Activated CD4-positive, alpha-beta T cell treated with anti-CD3 and anti-CD28 coated beads, Interleukin-2, amount 50 U/mL, for 48 hours (primary cell): ENCODE measurements at places on chromosomes 16 and 17.
A peak's percentile ranks its signal among the peaks of the same experiment; 100 is the strongest.

GRCh38 chr17:700504-701094, 14.0 kb downstream of the VPS53 start:
- DNase-seq: no peak

DNA sequence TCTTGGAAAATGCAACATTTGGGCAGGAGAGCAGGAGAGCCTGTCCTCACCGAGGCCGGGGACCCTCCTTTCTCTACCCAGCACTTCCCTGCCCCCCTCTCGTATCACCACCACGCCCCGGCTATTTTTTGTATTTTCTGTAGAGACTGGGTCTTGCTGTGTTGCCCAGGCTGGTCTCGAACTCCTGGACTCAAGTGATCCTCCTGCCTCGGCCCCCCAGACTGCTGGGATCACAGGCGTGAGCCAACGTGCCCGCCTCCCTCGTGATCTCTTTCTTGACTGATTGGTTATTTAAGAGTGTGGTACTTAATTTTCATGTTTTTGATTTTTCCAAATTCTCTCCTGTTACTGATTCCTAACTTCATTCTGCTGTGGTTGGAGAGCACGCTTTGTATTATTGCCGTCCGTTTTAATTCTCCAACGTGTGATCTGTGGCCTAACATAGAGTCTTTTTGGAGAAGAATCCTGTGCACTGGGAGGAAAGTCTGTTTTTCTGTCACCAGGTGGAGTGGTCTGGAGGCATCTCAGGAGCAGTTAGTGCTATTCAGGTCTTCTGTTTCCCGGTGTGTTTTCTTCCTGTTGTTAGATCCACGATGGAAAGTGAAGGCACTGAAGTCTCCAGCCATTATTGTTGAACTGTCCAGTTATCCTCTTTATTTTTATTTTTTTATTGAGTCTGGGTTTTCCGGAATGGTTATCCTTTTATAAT, 40.4 kb downstream of the ZNF778 start:
- DNase-seq: no peak

- no peak for DNase-seq
These were observed 11.8 kb upstream of the CIBAR2 start for GRCh38 chr16:85123891-85124635.

DNA sequence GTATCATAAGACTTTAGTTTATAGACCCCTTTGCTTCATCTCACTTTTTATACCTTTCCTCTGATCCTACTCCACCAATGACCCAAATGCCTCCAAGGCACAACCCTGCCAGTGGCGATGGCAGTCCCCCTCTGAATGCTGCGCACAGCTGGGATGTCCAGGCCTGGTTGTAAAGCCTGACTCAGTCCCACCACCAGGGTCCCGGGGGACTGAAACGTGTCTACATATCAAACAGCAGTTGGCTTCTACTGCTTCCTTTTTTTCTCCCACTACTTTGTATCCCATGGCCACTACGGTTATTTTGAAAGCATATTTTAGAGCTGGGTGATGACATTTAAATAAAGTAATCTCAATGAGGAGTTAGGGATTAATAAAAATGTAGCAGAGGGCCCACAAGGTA, 329.8 kb upstream of the PSMD7 start:
- DNase-seq: no peak

GRCh38 chr17:69447726-69448125, 33.2 kb downstream of the MAP2K6 start:
- no peak for DNase-seq

DNA sequence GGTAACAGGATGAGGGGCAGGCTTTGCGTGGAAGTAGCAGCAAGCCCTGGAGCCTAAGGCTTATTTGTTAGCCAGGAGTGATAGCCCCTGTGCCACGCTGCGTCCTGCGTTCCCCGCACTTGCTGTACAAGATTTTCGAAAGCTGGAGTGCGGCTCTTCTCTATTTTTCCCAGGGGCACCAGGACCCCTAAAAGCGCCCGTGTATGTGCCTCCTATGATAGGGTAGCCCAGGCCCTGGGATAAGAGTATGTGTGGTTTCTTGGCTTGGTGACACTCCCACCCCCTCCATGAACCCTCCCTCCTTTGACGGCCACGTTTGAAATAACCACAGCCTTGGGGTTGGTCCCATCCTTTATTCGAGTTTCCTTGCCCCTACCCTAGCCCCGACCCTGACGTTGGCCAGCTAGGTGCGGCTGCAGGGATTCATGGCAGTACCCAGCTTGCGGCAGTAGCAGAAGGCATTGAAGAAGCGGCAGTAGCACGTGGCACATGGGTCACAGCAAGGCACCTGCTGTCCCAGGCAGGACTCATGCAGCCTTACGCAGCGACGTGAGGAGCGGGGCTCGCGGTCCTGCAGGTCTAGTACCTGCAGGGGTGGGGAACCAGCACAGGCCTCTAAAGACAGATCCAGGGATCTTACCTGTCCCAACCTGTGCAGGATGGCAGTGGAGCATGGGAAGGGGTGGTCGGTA, 968 bp downstream of the AGRP start:
- peak; percentile 13 for DNase-seq

DNA sequence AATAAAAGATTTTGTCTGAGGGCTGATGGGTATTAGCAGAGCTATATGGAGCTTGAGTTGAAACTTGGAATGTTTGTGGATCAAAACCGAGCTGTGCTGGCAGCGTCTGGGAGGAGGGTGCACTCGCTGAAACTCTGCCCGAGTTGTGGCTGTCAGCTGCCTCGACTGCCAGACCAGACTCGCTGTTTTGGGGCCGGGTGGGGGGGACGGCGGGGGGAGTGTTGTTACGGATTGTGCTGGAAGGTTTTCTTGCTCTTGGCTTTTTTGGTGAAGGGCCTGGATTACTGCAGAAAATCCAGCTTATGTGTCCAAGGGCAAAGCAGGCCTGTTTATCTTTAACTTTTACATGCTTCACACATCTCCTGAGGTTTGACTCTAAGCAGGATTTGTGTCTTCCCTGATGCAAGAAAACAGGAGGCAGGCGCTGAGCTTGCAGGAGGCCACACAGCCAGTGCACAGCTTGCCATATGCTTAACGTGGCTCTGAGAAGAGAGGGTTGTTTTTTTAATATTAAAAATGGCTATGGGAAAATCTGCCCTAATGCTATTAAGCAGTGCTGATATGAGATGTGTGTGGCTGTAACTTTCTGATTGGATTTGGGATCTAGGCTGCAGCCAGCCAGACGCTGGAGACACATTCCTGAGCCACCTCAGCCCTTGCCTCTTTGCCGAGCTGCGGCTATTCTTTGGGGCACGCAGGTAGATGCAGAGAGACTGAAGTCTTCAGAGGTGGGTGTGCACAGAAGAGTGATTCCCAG, 20.5 kb upstream of the RPTOR start:
- no peak for DNase-seq
